ENCODE measurements at places on chromosomes 2 and 18.

- DNase-seq = no peak
These were observed 57.0 kb upstream of the ZC3H15 start for GRCh38 chr2:186429104-186429503.

DNA sequence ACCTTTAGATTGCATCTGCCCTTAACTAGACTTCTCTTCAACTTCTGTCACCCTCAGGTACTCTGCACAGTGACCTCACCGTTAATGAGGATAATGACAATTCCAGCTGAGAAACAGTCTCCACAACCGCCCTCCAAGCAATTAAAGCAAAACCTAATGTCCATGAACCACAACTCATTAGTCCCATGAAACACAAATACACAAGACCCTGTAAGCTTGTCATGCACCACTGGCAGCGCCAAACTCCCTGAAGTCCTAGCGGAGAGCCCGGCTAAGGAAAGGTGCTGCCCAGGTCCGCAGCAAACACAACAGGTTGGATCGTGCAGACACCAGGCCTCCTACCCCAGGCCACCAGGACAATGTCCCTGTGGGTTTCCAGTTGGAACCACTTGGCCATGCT is 7.4 kb downstream of the SMAD7 start:
- DNase-seq = no peak

DNA sequence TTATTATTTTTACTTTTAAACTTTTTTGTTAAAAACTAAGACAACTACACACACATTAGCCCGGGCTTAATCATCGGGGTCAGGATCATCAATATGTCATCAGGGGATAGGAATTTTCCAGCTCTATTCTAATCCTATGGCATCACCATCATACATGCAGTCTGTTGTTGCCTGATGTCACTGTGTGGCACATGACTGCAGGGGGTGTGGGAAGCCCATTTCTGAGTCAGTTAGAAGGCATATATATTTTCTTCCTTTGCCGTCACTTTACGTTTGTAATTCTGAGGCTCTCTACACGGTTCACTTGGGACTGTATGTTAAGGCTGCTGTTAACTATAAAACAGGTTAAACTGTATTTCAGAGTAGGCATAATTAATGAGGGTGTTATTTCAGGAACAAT is 144.4 kb upstream of the ITGA6 start:
- no peak for DNase-seq

- DNase-seq = no peak
These were observed 5.7 kb upstream of the PIK3C3 start for GRCh38 chr18:41949206-41949920.

DNA sequence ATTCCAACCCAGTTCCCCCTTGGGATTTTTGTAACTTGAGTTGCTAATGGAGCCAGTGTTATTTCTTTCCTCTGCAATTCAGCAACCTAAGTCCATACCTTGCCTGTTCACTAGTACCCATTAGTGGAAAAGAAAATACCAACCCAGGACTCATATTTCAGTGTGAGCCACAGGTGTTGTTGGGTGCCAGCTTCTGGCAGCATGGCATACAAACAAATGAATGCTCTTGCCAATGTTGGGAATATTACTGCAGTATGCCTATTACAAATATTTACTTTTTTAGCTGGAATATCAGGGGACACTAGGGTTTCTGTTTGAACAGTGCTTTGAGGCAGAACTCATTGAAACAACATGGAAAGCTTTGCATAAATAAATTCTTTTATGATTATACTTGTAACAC is 130.2 kb downstream of the NCKAP5 start:
- no peak for DNase-seq

GRCh38 chr18:10081492-10081891 is 167.7 kb downstream of the VAPA start:
- no peak for DNase-seq

DNA sequence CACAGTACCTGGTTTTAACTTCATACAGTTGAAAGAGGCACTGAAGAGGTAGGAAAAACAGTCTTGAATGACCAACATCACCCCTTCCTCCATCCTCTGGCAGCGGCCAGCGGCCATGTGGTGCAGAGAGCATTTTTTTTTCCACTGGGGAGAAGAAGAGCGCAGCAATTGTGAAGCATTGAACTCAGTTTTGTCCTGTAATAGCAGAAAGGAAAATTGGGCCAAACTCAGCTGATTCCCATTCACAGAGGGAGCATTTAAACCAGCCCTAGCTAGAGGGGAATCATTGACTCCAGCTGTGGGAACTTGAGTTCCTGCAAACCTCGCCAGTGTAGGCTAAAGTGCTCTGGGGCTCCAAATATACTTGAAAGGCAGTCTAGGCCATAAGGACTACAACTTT is 316.6 kb upstream of the CHST9 start:
- no peak for DNase-seq

DNA sequence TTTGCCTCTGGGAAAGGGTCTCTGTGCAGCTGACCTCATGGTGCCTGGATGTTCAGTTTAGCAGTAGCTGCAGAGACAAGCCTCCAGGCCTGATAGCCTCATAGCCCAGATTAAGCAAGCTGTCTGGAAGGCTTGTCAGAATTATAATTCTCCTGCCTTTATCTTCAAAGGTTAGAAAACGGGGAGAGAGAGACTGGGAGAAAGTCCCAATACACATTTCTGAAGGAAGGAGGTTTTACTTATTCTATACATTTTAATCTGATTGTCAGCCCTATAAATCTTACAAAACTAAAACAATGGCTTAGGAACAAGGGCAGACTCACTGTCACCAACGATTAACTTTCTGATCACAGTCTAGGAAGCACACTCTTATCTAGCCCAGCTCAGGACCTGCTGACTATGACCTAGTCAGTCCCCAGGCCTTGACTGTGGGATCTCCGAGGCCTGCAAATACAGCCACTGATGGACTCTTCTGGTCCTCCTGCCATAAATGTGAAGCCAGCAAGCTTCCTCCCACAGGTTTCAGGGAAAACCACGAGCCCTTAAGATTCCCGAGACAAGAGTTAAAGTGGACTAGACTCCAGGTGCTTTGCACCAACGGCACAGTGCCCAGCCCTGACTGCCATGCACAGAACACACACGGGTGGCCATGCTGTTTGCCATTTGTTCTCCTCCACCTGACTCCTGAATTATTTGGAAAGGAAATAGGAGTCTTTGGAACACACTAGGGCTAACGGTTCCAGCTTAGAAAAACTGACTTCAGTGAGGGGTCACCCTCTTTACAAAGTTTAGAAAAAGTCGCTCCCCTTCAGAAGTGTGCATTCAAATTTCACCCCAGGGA is 111.4 kb upstream of the SMAD7 start:
- DNase-seq = no peak

DNA sequence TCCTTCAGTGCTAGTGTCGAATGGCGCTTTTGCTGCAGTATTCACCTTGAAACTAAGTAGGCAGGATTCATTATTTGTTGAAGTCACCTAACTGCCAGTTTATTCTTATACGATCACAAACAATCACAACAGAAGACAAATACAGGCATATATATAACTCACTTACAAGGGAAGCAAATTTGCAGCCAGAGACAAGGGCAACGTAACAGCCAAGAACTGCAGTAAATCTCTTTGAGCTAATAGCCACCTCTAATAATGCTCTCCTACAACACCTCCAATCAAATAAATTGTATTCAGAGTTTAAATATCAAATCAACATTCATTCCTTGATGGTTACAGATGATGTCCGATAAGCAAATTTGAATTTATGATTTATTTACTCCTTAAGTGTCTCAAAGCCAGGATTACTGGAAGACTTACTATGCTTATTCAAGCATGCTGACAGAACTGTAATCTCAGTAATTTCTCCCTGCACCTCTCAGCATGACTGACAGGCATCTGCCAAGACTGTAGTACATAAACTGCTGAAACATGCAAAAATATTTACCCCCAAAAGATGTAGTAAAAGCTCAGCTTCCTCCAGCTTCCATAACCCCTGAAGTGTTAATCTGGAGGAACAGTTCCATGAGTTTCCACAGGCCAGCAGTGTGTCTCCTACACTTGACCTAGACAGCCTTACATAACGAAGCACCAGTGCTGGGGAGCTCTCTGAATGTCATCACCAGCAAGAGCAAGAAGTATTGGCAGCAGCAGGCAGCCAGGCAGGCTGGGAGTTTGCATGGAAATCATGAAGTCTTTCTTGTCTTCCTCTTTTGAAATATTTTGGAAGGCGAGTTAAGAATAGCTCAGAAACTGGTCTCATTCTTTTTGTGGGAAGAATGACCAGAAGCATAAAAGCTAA is 20.9 kb upstream of the SCN1A start:
- no peak for DNase-seq

GRCh38 chr18:60266558-60266957 is 106.0 kb downstream of the MC4R start:
- no peak for DNase-seq

DNA sequence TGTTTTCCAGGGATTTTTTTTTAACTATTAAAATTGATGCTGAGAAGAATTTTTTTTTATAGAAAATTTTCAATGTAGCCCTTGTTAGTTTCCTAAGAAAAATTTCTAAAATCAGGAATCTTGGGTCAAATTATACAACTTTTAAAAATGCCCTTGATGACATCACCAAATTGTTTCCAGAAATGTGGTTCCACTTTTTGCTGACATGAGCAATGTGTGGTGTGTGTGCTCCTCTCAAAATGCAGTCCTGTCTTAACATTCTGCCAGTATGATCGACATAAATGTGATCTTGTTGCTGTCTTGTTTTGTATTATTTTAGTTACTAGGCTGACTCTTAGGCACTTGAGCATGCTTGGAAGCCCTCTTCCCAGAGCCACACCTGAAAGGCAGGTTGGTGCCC is 89.7 kb upstream of the ST6GAL2 start:
- no peak for DNase-seq

DNA sequence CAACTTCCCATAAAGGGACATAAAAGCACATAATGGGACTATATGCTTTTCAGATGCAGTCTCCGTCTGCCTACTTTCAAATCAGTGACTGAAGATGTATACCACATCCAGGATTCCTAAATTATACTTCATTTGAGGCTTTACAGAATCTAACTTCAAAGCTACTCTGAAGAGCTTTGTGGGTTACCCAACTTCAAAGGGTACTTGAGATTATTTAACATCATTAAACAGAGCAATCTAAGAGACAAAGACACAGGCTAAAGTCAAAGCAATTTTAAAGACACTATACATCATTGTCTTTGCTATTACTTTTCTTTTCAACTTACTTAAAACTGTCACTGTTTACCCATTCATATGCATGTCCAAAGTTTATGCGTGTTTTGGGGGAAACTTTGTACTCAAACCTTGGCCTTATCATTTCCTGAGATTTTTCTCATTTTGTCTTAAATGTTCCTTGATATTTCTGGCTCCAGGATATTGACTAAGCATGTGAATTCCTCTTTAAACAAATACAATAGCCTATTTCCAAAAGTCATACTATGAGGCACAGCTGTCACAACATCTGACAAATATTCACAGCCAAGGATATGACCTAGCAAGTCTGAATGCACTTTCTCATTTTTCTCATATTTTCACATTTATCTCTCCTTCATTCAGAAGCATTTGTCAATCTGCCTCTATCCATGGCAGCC is 1985.1 kb upstream of the PIK3C3 start:
- DNase-seq = no peak

DNA sequence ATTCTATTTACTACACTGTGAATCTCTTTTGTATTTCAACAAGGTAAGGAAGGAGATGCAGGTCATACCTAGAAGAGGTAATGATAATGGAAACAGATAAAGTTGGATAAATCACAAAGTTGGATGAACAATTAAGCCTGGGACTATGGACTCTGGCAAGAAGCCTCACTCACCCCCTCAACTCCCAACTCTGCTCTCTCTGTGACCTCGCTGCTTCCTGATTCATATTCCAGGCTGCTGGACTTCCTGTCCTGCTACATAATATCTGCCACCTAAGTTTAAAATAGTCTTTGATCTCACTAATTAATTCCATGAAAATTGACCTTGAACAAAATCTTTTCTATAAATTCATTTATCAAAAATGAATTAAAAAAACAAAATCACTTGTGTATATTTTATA is 215.3 kb downstream of the CALCRL start:
- no peak for DNase-seq

DNA sequence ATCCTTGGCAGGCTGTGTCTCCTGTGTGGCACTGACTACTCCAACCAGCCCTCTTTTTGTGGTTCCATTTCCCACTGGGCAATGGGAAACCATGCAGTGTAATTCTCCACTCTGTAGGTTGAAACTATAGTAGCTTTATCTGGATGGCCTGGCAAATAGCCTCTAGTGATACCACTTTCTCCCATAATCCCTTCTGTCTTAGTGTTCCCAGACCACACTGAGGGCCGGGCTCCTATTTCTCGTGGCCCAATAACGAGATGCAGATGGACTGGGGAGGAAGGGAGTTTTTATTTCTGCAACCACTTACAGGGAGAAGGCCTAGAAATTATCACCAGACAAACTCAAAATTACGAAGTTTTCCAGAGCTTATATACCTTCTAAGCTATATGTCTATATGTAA is 24.7 kb downstream of the SKA1 start:
- DNase-seq = no peak

Measured in stimulated activated CD4-positive, alpha-beta T cell treated with anti-CD3 and anti-CD28 coated beads, Interleukin-1b, Interleukin-23, amount 100 ng/mL, for 1 hour (primary cell).